ENCODE measurements at places on chromosomes 6 and 20.

DNA sequence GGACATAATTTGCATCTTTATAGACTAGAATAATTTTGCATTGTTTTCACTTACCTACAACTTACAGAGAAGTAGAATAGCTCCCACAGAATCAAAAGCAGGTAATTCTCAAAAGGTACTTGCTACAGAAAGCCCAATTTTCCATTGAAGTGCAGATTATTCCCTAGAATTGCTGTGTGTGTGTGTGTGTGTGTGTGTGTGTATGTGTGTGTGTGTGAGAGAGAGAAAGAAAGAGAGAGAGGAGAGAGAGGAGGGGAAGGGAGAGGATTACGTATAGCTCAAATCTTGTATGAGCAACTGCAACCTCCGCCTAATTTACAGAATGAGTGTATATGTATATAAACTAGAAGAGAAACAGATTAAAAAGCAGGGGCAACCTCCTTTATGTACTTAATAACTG lies 68.0 kb downstream of the DOK5 start:
- no peak for DNase-seq

DNA sequence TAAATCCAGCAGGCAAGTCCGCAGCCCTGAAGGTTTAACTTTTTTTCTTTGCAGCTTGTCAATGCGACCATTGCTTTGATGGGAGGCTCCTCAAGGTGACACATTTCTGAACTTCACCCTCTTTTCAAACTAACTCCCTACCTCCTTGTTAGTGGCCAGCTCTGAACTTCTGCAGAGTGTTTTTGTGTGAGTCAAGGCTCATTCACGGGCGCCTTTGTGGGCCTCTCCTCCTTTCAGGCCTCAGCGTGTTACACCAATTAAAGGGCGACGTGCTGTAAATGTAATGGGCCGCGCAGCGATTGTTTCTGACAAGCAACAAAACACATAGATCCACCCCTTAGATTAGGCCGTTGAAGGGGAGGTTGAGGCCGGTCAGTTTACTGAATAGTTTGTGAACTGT lies 45.5 kb upstream of the NR2E1 start:
- no peak for DNase-seq

DNA sequence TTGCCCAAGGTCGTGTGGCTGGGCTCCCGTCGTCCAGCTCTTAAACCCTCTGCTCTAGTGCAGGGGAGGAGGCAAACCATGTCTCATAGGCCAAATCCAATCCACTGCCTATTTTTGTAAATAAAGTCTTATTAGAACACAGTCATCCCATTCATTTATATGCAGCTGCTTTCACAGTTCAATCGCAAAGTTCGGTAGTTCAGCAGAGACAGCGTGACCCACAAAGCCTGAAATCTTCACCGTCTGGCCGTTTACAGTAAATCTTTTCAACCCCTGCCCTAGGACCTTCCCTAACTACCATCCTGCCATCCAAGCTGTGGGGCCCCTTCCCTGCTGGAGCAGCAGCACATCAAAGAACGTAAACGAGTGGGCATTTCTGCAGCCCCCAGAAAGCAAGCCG lies 65.9 kb downstream of the EYA2 start:
- DNase-seq, result no peak

GRCh38 chr6:82506526-82506925 lies 142.9 kb downstream of the TPBG start:
- no peak for DNase-seq

GRCh38 chr6:52399511-52400312 lies 20.4 kb upstream of the EFHC1 start:
- DNase-seq, result no peak

DNA sequence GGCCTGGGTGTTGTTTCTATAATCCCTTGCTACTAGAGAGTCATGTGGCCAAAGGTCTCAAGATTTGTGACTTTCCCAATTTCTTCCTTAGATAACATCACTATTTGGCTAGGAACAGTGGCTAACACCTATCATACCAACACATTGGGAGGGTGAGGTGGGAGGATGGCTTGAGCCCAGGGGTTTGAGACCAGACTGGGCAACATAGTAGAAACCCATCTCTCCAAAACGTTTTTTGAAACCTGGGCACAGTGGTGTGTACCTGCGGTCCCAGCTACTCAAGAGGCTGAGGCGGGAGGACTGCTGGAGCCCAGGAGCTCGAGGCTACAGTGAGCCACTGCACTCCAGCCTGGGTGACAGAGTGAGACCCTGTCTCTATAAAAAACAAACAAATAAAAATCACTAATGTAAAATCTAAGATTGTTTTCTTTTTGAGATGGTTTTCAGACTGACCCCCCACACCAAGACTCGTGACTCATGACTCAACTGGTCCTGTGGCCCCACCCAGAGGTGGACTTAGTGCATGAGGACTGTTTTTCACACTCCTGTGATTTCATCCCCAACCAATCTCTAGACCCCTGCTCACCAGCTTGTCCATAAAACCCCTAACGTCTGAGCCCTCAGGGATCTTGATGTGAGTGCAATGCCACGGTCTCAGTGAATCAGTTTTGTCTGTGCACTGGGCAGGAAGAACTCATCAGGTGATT lies 48.3 kb upstream of the KIF16B start:
- DNase-seq, result no peak

DNA sequence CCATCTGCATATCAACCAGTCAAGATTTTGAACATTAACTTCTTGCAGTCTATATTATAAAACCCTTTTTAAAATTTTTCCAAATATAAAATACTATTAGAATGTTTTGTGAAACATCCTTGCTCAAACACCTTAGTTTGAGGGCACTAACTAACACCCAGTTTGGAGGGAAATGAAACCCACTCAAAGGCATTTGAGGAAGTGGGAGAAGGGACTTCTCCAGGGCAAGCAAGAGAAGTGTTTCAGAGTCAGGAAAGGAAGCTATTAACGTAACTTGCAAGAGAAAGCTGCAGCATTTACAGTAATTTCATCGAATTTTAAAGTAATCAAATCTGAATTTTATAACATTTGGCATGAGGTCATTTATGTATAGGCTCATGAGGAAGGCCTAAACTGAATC lies 21.3 kb downstream of the MTFR2 start:
- no peak for DNase-seq

All from stimulated activated CD8-positive, alpha-beta memory T cell treated with anti-CD3 and anti-CD28 coated beads, Interleukin-2, amount 100 ng/mL, for 48 hours (primary cell).